ENCODE measurements at places on chromosomes 1 and 21.

DNA sequence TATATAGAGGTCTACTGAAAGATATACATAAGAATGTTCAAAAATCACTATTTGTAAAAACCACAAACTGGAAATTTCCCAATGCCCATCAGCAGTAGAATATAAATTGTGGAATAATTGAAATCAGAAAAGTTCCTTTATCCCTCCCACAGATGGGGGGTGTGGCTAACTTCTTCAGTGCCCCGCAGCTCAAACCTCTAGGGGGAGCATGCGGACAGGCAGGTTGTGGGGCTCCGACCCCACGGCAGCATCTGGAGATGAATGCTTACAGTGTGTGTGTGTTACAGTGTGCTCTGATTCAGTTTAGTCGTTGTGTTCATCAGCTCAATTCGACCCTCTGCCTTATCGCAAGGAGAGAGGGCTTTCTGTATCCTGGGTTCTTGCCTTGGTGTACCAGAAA is 262.1 kb upstream of the LRRC7 start:
- no peak for DNase-seq

DNA sequence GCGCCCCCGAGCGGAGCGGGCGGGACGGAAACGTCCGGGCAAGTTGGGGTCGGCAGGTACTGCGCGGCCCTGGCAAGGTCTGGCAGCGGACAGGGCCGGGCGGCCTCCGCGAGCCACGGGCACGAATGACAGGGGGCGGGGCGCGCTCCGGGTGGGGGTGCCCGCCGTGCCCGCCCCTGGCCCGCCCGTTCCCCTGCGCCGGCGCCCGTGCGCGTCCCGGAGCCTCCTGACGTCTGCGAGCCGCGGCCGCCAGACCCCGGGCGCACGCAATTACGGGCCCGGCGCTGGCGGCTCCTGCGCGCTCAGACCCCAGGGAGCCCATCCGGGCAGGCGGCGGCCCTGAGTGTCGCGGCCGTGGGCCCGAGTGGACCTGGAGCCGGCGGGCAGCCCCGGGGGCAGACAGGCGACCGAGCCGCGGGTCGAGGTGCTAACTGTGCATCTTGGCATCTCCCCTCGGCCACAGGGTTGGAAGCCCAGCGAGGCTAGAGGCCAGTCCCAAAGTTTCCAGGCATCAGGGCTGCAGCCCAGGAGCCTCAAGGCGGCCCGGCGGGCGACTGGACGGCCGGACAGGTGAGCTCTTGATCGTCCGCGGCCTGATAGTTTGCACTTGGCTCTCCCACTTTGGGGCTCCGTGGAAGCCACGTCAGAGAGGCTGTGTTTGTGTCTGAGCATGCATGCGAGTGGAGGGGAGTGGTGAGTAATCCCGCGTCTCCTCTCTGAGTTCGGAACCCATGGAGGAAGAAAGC is 918 bp downstream of the MIB2 start:
- no peak for DNase-seq

GRCh38 chr1:110155878-110156522 is 5.7 kb downstream of the SLC6A17 start:
- no peak for DNase-seq

DNA sequence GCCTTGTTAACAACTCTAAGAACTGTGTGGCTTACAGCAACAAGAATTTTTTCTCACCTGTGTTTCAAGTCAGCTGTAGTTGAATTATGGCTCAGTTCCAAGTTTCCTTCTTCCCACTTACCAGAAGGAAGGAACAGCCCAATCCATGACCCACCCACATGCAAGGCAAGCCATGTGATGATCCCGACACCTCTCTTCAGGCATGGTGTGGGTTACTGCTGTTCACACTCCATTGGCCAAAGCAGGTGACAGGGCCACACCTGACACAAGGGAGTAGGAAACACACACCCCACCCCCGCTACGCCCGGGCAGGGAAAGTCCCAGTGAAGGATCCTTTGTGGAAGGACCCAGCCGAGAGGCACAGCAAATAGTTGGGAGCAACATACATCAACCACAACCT is 36.3 kb downstream of the KCNJ15 start:
- no peak for DNase-seq

GRCh38 chr1:60225486-60225885 is 151.9 kb upstream of the C1orf87 start:
- no peak for DNase-seq

DNA sequence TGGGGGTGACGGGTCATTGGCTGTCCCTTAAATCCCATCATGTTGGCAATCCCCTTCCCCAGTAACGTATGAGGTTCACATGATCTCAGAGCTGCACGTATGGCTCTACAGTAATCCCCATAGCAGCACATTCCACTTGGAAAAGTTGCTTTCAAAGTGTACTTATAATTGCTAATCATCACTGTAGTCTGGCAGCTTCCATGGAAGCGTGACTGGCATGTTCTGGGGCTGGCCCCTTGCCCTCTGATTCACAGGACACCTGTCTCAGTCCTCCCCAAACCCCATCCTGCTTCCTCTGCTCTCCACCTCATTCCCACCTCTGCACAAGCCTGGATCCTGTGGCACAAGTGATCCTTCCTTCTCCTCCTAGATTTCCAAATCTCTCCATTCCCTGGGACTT is 102.2 kb downstream of the TSEN15 start:
- no peak for DNase-seq

DNA sequence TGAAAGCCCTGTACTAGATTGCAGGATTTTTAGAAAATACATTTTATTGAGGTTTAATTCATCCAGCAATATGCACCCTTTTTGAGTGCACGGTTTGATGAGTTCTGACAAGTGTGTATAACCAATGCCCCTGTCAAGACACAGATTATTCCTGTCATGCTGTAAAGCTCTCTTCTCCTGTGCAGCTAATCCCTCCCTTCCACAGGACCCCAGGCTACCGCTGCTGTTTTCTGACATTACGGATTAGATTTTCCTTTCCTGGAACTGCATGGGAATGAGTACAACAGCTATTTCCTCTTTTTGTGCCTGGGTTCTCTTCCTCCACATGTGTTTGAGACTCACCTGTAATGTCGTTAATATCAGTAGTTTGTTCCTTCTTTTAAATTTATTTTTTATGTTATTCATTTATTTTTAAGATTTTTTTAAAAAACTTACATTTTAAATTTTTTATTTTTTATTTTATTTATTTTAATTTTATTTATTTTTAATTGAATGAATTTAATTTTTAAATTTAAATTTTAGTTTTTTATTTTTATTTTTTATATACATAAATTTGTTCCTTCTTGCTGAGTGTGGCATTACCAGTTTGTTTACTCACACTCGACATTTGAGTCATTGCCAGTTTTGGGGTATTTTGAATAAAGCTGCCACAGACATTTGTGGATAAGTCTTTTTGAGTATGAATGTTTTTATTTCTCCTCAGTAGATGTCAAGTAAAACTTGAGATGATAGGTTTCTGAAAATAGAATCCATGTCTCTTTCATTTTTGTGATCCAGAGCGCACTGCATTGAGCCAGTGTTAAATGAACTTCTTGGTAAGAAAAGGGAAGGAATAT is 79.0 kb upstream of the B3GALT5 start:
- no peak for DNase-seq

GRCh38 chr1:93576746-93577145 is 104.9 kb downstream of the BCAR3 start:
- no peak for DNase-seq

DNA sequence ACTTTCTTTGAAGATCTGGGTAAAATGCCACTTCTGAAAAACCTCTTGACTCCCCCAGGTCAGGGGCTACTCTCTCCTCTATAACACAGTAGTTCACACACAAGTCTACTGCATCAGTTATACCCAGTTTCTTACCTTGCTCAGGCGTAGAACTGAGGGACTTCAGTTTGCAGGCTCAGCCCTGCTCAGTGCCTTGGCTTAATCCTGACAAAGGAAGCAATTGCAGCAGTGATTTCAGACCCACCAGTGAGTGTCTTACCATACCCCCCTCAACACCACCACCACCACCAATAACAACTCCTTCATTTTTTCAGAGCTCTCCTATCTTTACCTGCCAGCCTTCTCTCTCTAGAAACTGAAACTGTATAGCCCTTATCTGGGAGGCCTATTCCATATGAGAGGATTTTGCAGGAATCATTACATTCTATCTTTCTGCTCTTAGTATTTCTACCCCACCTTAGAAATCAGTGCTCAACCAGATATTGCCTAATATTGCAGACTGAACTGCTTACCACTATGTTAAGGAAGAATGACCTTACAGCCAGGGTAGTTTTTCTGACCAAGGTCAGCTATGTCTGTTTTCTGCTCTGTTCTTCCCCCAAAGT is 105.5 kb upstream of the S1PR1 start:
- no peak for DNase-seq

- DNase-seq, result no peak
These were observed 121.2 kb downstream of the SLC45A1 start for GRCh38 chr1:8439015-8439702.

- no peak for DNase-seq
These were observed 172.6 kb downstream of the APP start for GRCh38 chr21:25997788-25998611.

- no peak for DNase-seq
These were observed 118.5 kb downstream of the ITSN1 start for GRCh38 chr21:33760641-33761440.

GRCh38 chr1:161180639-161181038 is 3.3 kb upstream of the B4GALT3 start:
- DNase-seq, result no peak

DNA sequence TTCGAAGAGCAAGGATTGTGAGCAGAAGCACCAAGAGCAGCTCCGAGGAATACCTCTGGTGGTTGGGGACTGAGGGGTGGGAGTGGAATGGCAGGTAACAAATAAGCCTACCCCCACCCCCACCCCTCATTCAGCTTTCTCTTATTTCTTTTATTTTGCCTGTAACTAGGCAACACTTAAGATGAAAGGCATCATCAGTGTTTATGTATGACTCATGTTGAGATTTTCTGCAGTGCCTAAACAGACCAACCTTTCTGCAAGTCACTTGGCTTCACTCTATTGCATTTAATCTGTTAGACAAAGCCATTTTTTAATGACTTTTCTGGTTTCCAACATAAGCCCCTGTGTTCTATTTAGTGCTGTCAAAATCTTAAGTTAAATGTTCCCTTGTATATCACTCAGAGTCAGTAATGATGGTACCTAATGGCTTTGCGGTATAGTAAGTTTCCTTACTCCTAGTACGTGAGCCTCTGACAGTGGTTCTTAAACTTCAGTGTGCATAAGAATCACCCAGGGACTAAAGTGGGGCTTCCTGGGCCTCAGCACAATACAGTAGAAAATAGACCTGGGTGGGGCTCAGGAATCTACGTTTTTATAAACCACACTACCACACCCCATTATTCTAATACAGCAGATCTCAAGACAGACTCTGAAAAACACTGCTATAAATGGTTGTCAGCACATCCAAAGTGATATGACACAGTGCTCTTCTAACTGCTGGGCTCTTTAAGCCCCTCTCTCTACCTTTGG is 19.9 kb downstream of the CASQ2 start:
- no peak for DNase-seq

DNA sequence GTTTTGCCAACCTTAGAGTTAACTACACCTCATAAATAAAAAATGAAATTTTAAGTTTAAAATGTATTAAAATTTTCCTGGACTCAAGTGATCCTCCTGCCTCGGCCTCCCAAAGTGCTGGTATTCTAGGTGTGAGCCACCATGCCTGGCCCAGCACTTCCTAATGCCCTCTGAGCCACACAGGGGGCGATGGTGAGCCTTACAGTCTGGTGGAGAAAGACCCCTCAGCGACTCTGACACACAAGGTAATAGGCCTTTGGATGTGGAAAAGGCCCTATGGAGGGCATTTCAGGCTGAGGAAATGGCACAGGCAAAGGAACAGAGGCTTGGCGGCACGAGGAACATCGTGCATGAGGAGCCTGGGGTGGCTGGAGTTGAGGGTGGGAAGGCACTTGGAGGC is 6.7 kb downstream of the CITED4 start:
- DNase-seq, result no peak

GRCh38 chr1:159968901-159969300 is 14.9 kb upstream of the SLAMF9 start:
- DNase-seq, result no peak

GRCh38 chr1:116377541-116378529 is 4.8 kb downstream of the ATP1A1 start:
- DNase-seq, result peak; percentile 94

DNA sequence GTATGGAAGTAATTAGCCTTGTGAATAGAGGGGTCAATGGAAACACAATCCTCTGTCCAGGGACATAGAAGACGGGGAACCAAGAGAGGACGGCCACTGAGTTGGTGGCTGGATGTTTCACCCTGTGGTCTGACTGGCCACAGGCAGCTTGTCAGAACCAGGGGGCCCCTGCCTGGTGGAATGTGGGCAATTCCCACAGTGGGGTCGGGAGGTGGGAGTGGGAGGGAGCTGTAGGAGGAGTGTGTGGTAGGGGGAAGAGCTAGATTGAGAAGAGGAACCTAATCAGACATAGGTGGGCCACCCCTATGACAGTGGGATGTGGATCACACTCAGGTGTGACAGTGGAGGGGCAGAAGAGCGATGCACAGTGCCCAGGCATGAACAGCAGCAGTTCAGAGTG is 31.3 kb downstream of the TRIM62 start:
- no peak for DNase-seq

- DNase-seq, result no peak
These were observed 4.2 kb downstream of the COX20 start for GRCh38 chr1:244839656-244840055.

- DNase-seq, result no peak
These were observed 36.1 kb downstream of the CCDC185 start for GRCh38 chr1:223429313-223429731.

DNA sequence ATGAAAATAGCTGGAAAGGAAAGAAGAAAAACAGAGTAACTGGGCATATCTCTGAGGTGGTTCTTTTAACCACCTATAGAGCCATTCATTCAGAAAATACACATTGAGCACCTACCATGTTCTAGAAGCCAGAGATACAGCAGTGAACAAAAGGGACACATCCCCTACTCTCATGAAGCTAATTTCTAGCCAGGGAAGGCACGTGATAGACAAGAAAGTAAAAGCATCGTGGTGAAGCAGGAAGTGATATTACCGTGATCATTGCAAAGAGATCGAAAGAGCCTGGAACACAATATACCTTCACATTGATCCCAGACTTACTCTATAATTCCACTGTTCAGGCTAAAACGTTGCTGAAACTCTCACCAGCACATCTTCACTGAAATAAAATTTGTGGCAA is 76.0 kb downstream of the TIAM1 start:
- DNase-seq, result no peak
